Stimulated activated CD4-positive, alpha-beta T cell treated with anti-CD3 and anti-CD28 coated beads, Interleukin-12 subunit alpha, Interleukin-12 subunit beta, amount 100 ng/mL, for 24 hours (primary cell): ENCODE measurements at places on chromosomes 13 and 19.

DNA sequence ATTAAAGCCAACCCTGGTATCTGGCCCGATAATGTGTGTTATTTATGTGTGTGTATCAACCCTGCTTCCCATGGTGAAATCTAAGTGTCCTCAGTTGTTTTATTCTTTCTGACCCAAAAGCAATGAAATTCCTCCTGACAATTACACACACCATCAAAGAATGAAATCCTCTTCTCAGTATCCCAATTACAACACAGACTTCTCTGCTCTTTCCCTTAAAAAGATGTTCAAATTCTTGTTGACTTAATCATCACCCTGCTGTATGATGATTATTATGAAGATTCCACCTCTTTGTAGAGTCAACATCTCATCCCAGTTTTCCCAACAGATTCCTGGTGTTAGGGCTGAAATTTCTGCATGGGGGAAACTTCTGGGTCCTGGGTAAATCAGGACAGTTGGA lies 8.9 kb upstream of the TRPC4 start:
- no peak for DNase-seq

- no peak for DNase-seq
Measured at GRCh38 chr19:32669310-32669709, 5.7 kb downstream of the ANKRD27 start.

GRCh38 chr19:7904074-7905020 lies 670 bp downstream of the MAP2K7 start:
- DNase-seq = no peak

DNA sequence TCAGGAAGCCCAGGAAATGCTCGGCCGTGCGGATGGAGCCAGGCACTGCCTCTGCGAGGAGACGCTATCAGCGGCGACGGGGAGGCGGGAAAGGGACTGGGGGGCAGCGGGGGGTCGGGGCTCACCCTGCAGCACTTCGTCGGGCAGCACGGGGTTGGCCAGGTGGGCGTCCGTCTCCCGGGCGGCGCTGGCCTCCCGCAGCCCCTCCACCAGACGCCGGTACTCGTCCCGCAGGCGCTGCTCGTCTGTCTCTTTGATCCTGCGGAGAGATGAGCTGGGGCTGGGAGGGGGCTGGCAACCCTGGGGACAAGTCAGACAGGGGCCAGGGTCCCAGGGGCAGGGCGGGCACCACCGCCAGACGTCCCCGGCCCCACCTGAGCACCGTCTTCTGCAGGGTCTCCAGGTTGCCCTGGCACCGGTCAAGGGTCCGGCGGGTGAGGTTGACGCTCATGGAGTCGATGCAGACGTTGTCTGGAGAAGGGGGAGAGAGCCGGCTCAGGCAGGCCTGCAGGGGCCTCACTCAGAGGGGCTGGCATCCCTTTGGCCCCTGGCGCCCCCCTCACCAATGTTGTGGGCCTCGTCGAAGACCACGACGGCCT lies 6.4 kb downstream of the ERCC2 start:
- no peak for DNase-seq

GRCh38 chr19:10566658-10567410 lies 1.0 kb upstream of the KRI1 start:
- DNase-seq = no peak

DNA sequence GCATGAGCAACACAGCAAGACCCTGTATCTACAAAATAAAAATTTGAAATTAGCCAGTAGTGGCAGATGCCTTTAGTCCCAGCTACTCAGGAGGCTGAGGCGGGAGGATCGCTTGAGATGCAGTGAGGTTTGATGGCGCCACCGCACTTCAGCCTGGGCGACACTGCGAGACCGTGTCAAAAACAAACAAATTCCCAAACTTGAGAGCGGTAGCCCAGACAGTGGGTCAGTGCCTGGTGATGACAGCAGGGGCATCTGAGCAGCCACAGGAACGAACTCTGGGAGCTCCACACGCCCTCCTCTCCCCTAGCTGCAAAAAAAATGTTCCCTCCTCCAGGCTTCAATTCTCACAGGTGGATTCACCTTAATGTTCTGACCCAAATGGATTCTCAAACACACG lies 14.1 kb downstream of the ZNF490 start:
- DNase-seq = no peak

DNA sequence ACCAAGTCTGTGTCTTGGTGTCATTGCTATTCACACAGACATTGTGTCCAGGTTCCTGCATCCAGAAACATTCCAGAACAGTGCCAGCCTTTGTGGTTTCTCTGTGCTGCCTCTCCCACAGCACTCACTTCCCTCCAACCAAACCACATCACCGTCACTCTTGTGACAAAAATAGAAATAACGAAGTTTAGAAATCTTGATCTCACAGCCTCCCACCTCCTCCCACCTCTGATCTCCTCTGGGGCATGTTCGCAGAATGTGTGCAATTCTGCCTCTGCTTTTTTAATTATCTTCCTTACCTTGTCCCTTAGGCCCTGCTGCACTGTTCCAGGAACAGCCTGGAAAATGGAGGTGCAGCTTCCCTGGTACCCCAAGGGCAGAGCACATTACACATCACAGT lies 8.7 kb upstream of the SERPINE3 start:
- no peak for DNase-seq

DNA sequence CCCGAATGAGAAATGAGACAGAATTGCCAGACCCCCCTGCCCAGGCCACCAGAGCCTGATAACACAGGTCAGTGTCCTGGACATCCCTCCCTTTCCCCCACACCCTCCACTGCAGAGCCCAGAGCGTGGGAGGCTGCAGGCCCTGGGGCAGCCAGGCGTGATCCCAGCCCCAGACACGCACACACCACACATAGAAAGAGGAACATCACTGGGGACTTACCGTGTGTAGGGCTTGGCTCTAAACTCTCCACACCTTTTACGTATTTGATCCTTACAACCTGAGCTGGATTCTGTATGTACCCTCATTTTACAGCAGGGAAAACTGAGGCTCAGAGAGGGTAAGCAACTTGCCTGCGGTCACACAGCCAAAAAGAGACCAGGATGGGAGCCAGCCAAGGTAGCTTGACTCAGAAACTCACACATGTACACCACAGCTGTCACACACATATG lies 334 bp upstream of the ANGPTL6 start:
- DNase-seq = no peak

GRCh38 chr19:18322318-18322758 lies 538 bp downstream of the LSM4 start:
- DNase-seq = no peak

DNA sequence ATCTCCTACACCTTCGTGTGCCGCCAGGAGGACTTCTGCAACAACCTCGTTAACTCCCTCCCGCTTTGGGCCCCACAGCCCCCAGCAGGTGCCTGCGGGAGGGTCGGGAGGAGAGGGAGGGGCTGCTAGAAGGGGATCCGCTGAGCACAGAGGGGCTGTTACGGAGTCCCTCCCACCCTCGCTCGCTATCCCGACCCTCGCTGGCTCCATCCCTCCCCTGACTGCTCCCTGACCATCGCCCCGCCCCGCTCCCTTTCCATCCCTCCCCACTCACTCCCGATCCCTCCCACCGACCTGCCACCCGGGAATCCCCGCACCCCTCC lies 780 bp downstream of the CD177 start:
- DNase-seq = no peak

DNA sequence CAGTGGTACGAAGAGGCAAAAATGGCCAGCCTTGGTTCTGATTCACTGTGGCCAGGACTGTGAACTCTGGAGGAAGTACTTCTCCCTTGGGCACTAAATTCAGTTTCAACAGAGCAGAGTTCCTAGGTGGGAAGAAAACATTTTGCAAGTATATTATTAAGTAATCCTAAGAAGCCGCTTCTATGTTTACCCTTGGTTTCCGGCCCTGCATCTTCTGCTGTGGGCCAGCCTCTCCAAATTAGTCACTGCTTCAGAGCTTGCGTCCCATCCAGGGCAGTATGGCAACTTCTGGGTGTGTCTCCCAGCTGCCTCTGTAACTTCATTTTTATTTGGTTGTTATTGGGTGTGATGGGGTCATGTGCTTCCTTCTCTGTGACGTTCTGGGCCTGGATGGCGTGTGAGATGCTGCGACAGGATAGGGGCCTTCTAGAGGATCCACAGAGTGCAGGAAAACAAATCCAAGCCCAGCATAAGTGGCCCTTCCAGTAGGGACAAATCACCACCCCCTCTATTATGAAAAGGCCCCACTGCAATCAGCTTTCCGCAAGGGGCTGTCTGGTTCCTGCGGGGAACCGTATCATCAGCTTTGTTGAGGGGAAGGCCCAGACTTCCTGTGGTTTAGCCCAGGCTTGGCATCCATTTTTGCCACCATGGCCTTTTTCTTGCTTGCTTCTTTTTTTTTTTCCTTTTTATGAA lies 55.1 kb upstream of the C1QTNF9 start:
- no peak for DNase-seq

DNA sequence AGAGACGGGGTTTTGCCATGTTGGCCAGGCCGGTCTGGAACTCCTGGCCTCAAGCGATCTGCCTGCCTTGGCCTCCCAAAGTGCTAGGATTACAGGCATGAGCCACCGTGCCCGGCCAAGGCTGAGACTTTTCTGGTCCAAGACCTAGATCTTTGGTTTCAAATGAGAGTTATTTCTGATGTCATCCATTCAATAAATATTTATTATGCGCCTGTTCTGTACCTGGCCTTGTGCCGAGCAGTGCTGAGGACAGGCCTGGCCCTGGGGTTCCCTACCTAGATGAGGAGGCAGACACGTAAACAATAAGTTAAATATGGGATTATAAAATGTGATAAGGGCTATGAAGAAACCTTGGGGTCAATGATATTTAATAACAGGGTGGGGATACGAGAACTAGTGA lies 4.5 kb downstream of the RELB start:
- no peak for DNase-seq

DNA sequence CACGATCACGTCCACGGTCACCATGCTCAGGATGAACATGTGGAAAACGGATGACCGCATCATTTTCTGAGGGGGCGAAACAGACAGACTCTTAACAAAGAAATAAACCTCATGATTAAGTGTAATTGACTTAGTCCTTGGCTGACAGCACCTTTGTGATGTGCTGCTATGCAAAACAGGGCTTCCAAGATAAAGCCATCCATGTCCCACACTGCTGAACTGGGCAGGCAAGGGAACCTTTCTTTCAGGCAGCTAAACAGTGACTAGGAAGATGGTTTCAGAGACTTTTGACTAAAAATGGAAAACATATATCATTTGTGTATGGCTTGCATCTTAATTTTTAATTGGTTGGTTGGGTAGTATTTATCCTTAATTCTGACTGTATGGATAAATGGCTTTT lies 157.8 kb downstream of the NALCN start:
- no peak for DNase-seq

DNA sequence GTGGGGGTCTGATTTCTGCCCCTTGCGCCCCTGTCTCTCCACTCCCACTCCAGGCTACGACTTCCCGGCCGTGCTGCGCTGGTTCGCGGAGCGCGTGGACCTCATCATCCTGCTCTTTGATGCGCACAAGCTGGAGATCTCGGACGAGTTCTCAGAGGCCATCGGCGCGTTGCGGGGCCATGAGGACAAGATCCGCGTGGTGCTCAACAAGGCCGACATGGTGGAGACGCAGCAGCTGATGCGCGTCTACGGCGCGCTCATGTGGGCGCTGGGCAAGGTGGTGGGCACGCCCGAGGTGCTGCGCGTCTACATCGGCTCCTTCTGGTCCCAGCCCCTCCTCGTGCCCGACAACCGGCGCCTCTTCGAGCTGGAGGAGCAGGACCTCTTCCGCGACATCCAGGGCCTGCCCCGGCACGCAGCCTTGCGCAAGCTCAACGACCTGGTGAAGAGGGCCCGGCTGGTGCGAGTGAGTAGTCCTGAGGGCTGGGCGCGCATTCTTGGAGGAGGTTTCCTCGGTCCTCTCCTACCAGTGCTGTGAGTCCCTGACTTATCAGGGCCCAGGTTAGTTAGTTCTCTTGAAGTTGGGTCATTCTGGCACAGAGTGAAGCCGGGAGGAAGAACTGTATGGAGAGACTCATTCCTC lies 12.7 kb downstream of the EHD2 start:
- DNase-seq = no peak

- no peak for DNase-seq
Measured at GRCh38 chr19:10285393-10285792, 1.4 kb upstream of the ICAM4 start.

DNA sequence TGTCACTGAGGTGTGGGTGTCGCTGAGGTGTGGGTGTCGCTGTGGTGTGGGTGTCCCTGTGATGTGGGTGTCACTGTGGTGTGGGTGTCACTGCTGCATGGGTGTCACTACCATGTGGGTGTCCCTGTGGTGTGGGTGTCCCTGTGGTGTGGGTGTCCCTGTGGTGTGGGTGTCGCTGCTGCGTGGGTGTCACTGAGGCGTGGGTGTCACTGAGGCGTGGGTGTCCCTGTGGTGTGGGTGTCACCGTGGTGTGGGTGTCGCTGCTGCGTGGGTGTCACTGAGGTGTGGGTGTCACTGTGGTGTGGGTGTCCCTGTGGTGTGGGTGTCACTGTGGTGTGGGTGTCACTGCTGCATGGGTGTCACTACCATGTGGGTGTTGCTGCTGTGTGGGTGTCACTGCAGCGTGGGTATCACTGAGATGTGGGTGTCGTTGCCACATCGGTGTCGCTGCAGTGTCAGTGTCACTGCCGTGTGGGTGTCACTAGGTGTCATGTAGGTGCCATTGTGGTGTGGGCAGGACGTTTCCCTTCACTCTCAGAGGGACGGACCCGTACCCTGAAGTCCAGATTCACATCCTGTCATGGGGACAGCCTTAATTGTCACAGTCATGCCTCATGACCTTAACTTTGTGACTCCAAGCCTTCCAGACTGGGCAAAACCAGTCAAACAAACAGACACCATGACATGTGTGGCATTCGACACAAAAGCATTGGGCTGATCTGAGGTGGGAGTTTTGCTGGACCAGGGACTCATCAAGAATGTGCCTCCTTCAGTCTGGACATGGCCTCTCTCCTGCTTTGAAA lies 12.7 kb upstream of the GAS6 start:
- no peak for DNase-seq

DNA sequence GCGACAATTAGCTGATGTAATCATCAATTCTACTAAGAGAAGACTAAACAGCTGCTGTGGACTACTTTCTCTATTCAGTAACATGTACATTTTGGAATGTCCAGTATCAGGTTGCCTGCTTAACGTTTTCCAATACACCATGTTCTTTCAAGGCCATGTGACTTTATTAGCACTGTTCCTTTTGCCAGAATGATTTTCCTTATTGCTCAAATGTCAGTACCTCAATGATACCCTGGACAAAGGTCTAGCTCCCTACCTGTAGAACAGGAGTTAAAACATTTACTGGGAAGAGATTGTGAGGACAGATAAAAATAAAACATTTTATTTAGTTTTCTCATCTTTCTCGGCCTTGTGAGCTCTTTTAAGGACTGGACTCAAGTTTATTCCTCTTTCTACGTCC lies 3.8 kb upstream of the RBM26 start:
- no peak for DNase-seq

DNA sequence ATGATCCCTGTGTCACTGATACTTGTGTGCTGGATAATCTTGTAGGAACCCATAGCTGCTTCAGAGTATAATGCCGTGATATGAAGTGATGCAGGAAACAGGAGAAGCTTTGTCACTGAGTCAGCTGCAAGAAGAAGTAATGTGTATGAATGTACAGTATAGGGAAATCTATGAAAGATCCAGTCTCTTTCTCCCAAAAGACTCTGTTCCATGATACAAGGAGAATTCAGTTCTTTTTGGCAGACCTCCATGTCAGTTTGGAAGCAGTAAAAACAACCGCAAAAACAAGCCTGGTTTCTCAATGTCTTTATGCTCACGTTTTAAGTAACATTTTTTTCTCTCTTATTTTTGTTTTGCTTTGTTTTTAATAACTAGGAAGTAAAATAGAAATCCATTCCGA lies 33.9 kb downstream of the PCDH17 start:
- no peak for DNase-seq

- no peak for DNase-seq
Measured at GRCh38 chr13:22726726-22727125, 454.1 kb upstream of the SGCG start.
